ENCODE measurements at places on chromosomes 1 and 21.

DNA sequence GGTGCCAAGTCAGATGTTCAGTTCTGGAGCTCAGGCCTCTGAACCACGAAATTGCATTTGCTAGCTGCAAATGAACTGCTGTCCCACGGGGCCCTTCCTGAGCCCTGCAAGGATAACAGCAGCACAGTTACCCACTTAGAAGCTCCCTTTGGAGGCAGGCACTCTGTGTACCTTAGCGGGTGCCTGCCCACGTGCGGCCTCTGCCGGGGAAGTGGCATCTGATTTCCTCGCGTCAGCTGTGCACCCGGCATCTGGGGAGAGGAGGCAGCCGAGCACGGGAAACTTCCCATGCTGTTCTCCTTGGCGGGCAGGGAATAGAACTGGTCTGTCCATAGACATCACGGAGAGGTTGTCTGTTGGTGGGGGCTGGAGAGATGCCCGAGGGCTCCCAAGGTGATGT, 148.0 kb upstream of the C1orf174 start:
- no peak for DNase-seq

DNA sequence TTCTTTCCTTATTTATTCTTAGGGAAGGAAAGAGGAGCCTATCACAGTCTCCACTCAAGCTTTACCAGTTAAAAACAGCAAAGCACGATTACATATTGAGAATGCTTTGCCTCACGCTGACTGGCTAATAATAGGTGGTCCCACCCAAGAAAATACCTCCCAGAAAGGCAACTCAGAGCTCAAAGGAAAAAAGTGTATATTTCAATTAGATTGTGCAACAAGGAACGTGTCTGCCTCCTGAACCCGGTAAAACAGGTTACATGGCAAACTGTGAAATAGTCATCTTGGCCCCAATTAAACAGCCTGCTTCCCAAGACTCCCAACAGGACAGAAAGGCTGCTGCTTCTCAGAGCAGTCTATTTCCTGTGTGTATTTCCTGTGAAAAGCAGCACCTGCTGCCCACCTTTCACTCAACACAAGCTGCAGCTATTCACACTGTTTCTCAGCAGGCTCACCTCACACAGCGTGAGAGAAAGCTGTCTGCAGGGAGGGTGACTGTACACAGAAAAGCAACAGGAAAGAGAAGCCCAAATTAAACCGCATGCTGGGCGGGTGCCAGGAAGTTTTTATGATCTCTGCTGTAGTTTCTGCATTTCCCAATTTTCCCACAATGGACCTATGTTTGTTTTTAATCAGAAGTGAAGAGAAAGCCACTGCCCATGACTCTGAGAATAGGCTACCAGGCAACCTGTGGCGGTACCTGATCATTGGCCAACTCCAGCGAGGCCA, 44.0 kb downstream of the URB1 start:
- DNase-seq = no peak

DNA sequence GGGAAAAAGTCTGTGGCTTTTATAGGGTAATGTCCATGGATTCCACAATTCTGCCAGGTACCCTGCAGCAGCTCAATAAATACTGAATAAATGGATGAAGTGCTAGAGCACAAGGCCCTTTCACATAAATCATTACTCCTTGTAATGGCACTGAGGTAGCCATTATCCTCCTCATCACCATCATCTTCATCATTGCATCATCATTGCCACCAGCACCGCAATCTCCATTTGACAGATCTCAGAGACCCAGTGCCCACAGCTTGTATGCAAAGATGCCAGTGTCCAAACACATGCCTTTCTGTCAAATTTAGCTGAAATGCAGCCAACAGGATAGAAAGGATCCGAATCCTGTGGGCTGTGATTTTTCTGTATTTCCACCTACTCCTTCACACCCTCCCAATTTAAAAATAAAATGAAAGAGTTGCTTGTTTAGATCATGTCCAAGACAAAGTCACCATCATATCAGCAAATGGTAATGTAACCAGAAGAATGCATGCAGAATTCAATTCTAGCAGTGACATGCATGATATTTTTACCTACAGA, 17.4 kb downstream of the DAB1 start:
- DNase-seq = no peak

DNA sequence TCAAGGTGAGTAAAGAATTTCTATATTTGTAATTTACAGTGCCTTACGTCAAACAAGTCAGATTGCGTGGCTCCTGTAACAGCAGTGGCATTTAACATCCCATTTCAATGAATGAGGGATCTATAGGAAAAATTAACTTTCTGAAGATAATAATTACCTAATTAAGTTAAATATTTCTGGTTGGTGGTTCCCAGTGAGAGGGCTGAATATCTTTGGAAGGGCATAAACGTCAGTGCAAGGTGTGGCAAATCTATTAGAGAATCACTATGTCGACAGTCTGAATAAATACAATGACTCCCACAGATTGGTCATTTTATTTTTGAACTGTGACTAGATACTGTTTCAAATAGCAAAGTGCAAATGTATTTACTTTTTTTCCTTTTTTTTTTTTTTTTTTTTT, 80.0 kb downstream of the S1PR1 start:
- no peak for DNase-seq

GRCh38 chr21:44914176-44914874, 6.4 kb downstream of the ITGB2 start:
- DNase-seq = peak; percentile 80

DNA sequence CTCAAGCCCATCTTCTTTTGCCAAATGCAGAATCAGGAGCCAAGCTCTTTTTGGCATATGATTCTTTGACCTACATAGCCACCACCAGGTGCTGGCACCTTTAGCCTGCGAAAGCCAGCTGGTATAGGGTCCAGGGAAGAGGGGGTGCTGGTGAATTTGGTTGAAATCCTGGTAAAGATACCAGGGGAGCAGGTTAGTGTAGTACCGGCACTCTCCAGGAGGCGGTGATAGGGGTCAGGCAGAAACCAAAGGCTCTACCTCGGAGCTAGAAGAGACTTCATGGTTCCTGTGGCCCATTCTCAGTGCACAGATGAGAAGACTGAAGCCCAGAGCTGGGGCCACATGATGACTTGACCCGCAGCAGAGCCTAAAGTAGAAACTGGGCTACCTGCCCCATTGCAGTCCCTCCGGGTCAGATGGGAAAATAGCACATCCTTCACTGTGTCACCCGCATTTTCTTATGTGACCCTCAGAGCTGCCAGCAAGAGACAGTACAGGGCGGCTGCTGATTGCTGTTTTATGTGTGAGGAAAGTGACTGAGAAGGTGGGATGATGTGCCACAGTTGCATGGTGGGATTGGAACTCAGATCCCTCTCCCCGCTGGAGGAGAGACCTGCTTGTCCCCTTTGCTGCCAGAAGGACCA, 36.0 kb upstream of the IL19 start:
- DNase-seq = peak; percentile 87

GRCh38 chr1:210516092-210516656, 187.5 kb downstream of the HHAT start:
- DNase-seq = no peak

GRCh38 chr21:45322231-45322959, 34.7 kb upstream of the POFUT2 start:
- DNase-seq = peak; percentile 37

GRCh38 chr1:21628798-21629393, 40.3 kb downstream of the RAP1GAP start:
- no peak for DNase-seq

GRCh38 chr1:86703696-86704457, 499 bp upstream of the SH3GLB1 start:
- no peak for DNase-seq

- no peak for DNase-seq
Observed at GRCh38 chr1:19814681-19815503, at the start of gene RNF186. TSS of gene RNF186 (minus strand) at chr1:19815283. CDS start at chr1:19815101, 182 bp downstream.

GRCh38 chr1:238469146-238469631, 578.5 kb upstream of the ZP4 start:
- no peak for DNase-seq

- DNase-seq = no peak
Observed at GRCh38 chr1:1400576-1401456, 1.7 kb upstream of the CCNL2 start.

DNA sequence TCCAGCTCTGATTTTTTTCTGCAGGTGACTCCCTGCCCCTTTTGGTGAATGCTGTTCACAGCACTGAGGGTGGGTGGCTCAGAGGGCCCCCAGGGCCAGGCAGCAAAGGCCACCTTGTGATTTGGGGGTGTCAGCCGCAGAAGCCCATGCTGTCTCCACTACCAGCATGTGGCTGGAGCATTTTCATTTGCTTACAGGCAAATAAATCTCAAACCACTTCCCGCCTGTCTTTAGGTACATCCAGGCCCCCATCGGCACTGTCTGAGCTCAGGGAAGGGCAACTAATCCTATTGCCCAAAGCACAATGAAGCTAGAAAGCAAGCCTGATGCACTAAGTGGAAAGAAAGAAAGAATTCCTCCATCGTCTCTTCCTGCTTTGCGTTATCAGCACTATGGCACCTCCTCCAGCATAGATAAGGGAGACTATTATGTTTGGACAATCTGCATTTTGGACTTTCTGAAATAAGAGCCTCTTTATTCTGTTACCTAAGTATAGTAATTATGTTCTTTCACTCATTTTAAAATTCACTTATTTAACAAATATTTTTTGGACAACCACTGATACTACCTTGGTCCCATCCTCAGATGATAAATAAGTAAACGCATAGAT, 100.5 kb upstream of the TLR5 start:
- no peak for DNase-seq

DNA sequence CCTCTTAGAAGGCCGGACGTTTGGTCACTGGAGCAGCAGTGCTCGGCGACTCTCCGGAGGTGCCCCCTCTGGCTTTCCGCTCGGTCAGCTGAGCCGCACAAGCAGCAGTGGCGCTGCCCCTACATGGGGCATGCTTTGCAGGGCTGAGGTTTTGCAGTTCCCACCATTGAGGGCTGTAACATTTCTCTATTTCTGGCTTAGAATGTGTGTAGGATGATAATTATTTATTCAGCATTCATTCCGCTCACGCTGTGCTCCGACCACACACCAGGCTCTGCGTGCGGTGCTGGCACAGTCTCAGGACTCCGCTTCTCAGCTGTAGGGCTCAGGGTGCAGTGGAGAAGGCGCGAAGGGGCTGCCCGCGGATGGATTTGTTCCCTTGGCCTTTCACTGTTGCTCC, 119.5 kb downstream of the PCBP3 start:
- no peak for DNase-seq

DNA sequence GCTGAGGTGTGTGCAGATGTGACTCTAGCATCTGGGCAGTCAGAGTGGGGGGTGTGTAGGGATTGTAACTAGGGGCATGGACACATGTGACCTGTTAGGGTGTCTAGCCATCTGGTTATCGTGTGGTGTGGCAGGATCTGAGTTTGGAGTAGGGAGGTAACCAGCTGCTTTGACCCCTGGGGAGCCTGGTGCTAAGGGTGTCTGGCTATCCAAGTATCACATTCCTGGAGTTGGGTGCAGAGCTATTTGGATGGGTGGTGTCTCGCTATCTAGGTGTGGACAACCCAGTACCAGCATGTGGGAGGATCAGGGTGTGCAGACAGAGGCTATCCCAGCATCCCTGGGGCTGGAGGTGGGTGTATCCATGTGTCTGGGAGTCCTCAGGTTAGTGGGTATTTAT, 4.7 kb downstream of the PTPRU start:
- DNase-seq = no peak

GRCh38 chr1:17594690-17595601, 55.4 kb downstream of the ARHGEF10L start:
- DNase-seq = no peak

DNA sequence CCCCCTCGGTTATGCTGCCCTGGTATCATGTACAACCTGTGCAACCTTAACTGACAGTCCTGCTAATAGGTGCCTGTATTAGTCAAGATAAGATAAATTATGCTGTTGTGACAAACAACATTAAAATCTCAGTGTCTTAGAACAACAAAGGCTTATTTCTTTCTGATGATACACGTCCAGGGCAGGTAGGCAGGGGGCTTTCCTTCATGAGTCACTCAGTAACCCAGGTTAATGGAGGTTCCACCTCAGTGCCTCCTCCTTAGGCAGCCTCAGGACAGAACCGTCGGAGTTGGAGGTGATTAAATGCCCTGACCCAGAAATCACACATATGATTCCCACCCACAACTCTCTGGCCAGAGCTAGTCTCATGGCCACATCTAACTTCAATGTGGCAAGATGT, 94.6 kb upstream of the CASZ1 start:
- no peak for DNase-seq

GRCh38 chr1:116693759-116694480, 26.4 kb upstream of the IGSF3 start:
- no peak for DNase-seq

DNA sequence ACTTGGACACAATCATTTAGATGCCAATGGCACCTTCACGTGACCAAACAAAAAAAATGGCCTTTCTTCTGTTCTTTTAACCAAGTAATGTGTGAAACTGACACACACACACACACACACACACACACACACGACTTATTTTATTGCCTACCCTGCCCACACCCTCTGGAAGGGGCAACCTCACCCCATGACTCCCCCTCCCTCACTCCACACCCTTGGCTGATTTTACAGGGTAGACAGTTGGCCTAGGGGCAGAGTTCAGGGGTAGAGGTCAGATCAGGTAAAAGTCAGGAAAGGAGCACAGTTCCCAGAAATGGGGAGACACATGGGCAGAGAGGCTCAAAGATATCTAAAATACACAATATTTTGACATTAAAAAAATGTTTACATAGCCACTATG, 144.8 kb upstream of the GJB5 start:
- no peak for DNase-seq

DNA sequence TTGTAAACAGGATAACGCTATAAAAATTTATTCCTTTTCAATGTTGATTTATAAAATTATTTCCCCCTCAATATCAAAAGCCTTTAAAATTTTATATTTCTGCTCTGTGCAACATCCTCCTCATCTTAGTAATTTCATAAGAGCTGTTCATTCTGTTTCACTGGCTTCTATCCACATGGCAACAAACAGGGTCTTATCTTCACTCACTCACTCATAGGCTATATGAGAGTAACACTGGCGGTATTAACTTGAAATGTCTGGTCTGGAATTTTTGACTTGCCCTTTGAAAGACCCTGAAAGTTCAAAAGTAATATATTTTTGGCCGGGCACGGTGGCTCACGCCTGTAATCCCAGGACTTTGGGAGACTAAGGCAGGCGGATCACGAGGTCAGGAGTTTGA, 77.4 kb upstream of the KRTAP11-1 start:
- DNase-seq = no peak

GRCh38 chr1:187409341-187409740, 580.6 kb downstream of the PLA2G4A start:
- no peak for DNase-seq

Measured in activated naive CD4-positive, alpha-beta T cell treated with anti-CD3 and anti-CD28 coated beads, Interleukin-2, amount 10 ng/mL, durations not matched to agents 7 days and 5 days (primary cell).